Nucleus accumbens (tissue), 56 donors: ENCODE measurements at places on chromosomes 7 and 10.

DNA sequence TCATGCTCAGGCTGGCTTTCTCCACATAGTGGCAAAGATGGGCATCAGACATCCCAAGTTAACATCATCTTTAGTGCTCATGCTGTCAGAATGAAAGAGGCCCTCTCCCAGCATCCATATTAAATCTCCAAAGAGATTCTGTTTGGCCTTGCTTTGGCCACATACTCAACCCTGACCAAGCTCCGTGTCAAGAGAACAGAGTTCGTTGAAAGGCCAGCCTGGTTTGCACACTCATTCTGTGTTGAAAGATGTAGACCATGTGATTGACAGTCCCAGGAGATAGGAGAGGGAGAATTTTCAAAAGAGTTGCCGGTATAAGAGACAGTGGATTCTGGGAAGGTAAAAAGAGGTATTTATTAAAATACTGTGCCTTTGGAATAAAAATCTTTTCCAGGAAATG, 19.7 kb downstream of the MET start:
- DNase-seq = no peak

DNA sequence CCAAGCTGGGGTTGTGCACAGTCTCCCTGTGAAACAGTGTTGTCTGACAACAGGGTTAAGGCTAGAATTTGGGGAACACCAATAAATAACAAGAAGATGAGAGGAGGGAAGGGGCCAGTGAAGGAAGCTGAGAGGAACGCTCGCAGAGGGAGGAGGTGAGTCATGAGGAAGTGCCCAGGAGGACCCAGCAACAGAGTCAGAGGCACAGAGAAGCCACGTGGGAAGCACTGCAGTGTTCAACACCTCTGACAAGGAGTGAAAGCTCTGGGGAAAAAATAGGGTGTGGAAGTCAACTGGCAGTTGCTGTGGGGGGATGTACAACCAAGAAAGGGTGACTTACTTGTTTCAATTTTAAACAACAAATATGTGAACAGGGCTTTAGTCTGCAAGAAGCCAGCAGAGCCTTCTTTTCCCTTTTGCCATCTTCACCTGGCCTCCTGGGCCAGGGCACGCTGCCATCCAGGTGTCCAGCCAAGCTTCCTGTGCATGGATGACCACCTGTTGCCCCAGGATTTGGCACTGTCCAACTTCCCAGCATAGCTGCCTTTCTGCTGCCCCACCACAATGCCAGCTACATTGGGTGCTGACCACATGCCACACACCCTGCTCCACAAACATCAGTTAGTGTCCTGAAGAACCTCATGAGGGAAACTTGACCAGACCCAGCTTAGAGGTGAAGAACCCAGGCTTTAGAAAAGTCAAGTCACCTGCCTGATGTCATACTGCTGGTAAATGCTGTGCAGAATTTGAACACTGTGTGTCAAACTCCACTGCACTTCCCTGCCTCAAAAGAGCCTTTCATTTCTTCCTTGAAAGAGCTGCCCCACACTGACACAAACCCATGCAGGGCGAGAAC, 69.6 kb downstream of the ATXN7L1 start:
- DNase-seq = peak; percentile 26

- peak; percentile 65 for DNase-seq
Measured at GRCh38 chr7:66669088-66669487, 40.4 kb downstream of the KCTD7 start.

DNA sequence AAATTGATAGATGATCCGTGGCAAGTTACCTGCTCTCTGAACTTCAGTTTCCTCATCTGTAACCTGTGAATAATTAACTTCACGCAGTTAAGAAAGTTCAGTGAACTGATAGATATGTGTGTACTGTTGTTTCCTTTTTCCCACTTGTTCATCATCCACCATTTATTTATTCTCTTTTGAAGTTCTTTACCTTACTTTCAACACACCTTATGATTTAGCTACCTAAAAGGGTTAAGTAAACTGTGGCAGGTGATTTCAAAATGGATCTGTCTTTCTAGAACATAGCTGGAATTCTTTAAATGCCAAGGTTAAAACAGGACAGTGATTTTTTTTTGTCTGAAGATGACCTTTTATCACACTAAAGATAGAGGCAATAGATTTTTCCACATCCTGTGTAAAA, 27.4 kb upstream of the MALRD1 start:
- DNase-seq = no peak

DNA sequence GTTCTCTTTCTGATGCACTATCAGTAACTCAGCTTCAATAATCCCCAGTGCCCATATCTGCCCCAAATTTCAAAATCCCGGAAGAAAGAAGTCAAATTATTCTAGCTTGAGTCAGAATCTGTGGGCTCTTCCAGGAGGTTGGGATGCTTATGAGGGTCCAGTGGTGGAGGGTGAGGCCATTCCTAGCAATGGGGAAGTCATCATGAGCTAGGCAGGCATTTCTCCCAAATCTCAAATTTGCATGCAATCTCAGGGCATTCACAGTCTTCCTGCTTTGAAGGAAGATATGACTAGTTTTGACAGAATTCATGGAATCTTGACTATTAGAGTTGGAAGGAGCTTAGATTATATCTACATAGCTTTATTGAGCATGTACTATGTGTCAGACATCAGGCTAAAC, 164.3 kb upstream of the AGK start:
- no peak for DNase-seq

DNA sequence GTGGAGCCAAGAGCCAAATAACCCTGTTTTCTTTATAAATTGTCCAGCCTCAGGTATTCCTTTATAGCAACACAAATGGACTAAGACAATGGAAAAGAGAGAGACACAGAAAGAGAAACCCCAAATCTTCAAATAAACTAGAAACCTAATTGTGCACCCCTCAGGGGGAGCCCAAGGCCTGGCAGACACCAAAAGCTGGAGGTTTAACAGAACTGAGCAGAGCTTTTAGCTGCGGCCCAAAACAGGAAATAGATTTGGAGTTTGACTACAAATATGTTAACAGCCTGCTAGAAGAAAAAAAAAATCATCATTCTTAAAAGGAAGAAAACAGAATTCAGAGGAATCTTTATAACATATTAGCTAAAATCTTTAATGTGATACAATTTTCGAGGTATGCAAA, 1135.0 kb downstream of the GATA3 start:
- DNase-seq = no peak

- DNase-seq = no peak
Measured at GRCh38 chr7:2138146-2138765, 94.5 kb downstream of the MAD1L1 start.

GRCh38 chr10:97001183-97001991, 169.3 kb downstream of the LCOR start:
- DNase-seq = no peak

DNA sequence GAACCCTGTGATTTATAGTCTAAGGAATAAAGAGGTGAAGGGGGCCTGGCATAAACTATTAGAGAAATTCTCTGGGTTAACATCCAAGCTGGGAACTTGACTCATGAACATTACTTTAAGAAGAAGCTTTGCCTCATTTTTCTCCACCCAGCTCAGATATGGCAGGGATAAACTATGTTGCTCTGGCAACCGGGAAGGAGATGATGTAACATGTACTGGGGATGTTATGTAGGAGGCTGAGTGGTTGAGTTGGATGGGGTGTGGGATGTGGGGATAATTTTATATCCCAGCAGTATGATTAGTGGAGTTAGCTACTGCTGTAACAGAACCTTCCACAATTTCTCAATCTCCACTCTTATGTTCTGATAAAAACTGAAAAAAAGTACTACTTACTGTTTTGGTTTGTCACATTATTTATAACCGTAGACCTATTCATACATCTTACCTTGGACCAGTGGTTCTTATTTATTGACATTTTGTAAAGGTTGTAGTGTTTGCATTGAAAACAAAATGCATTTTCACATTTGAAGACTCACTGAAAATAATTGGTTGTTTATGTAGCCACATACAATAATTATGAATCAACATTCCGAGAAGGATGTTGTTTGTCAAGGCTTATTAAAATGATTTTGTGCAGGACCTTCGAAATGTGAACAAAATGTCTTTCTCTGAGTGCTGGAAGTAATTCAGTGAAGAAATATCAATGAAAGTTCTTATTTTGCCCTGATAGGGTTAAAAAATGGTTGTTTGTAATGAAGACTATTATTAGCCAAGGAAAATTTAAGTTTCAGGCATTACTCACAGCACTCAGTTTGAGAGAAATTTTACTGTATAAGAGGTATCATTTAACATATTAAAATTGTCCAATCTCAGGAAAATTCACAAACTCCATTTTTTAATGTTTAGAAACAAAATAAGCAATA, 1.3 kb downstream of the OR2F2 start:
- peak; percentile 27 for DNase-seq

DNA sequence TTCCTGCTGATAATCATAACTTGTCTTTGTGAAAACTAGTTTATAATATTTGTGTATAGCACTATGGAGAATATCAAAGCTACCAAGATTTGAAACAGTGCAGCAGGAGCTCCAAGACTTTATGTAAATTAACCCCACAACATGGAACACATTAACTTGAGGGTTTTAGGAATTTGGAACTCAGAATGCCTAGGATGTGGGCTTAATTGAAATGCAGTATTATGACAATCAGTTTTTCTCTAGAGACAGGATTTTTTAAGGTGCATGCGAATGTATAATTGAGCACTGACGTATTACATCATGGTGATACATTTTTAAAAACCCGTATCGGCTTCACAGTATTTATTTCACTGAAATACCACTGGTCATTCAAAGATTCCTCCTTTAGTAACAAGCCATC, 313.1 kb upstream of the DGKB start:
- no peak for DNase-seq

DNA sequence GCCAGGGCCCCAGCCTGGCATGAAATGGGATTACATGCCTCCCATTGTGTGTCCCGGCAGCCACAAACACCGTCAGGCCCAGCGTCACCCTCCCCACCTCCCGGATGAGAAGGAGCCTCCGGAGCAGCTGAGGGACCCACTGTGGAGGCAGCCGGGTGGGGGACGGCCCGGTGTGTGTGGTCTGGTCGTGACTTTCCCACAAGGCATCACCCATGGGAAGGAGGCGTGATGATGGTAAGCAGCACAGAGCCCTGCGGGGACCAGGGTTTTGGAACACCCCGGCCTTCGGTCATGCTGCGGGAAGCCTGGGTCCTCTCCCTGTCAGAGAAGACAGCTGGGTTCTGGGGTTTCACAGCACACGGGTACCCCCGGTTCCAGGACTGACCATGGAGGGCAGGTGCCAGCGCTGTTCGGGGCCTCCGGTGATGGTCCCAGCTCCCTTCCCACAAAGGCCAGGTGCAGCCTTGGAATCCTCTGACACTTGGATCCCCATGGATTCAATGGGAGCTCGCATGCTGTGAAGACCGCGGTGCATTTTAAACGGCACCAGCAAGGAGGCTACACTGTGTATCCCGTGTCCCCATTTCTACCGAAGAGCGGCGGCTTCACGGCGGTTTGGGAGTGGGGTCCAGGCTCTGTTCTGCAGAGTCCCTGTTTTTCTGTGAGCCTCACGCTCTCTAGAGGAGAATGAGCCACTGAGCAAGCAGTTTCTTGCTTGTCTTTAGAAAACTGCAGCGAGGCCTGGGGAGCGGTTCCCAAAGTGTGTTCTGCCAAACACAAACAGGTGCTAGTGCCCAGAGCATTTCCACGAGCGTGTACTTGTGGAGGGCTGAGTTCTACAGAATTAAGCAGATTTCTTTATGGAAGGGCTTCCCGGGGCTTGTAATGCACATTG, 336.0 kb downstream of the ADARB2 start:
- no peak for DNase-seq

DNA sequence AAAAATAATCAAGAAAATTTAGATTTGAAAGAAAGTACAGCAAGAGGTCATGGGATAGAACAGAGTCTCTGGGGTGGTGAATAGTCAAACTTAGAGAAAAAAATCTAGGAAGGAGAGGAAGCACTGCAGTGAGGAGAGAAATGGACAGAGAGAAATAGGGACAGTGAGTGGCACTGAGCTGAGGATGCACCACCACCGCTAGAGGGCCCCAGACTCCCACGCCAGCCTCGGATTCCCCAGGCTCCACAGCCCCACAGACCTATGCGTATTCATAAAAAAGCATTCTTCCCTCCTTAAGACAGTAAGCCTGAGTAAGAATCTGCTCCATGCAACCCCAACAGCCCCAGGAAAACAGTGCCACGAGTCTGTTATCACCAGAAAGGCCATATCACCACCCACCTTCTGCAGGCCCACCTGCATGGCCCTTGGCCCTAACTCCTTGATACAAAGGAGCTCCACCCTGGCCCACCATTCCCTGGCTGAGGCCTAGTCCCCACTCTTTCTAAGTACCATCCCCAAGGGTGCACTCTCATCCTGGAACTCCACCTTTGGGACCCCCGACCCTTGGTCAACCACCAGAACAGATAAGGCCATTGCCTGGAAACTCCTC, 91.0 kb downstream of the ALOX5 start:
- DNase-seq = peak; percentile 16

DNA sequence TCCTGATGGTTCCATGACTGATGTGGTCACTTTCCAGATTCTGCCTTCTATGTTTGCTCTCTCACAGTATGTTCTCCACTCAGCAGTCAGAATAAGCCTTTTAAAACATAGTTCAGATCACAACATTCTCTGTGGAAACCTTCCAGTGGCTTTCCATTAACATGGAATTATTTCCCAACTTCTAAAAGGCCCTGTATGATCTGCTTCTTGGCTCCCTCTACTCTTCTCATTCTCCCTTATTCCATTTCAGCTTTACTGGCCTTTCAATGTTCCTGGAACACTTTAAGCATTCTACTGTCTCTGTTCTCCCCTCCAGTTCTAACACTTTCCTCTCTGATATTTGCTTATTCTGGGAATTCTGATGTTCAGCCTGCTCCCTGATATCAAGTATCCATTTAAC, 325.6 kb downstream of the THSD7A start:
- no peak for DNase-seq

GRCh38 chr10:125030567-125031197, 88.8 kb downstream of the ZRANB1 start:
- no peak for DNase-seq

- no peak for DNase-seq
Measured at GRCh38 chr10:27052656-27053055, 47.6 kb downstream of the ANKRD26 start.

- DNase-seq = no peak
Measured at GRCh38 chr10:84202349-84202748, 8.0 kb downstream of the CDHR1 start.

DNA sequence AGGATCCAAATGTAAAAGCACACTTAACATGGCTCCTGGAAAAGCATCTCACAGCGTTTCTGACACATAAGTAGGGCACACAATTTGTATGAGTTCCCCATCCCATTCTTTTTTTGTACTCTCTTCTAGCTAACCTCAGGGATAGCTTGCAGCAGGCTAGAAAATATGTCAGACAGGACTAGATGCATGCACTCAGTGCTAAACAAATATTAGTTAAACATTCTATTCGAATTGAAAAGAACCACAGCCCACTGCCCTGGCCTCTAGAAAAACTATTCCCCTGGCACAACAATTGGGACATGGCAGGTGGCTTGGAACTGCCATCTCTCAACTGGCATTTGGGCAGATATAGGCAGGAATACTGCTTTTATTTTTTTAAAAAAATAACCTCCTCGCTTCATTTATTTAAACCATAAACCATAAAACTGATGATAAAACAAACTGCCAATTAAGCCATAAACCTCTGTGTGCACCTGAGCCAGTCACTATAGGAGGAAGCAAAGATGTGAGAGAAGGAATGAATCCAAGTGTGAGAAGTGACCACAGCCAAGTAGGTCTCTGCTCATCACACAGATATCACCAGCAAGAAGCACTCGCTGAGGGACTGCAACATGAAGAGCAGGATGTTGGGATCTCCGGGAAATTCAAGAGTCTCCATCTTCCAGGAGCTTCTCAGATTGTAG, 394.1 kb downstream of the NEBL start:
- no peak for DNase-seq
